ENCODE measurements at places on chromosomes 5 and 9.

- DNase-seq = no peak
These were observed 48.0 kb downstream of the ZNF366 start for GRCh38 chr5:72459089-72459661.

- DNase-seq = no peak
These were observed 78.4 kb downstream of the SEMA5A start for GRCh38 chr5:9467199-9468059.

GRCh38 chr9:29068461-29068860 lies 1495.2 kb upstream of the C9orf72 start:
- DNase-seq = no peak

DNA sequence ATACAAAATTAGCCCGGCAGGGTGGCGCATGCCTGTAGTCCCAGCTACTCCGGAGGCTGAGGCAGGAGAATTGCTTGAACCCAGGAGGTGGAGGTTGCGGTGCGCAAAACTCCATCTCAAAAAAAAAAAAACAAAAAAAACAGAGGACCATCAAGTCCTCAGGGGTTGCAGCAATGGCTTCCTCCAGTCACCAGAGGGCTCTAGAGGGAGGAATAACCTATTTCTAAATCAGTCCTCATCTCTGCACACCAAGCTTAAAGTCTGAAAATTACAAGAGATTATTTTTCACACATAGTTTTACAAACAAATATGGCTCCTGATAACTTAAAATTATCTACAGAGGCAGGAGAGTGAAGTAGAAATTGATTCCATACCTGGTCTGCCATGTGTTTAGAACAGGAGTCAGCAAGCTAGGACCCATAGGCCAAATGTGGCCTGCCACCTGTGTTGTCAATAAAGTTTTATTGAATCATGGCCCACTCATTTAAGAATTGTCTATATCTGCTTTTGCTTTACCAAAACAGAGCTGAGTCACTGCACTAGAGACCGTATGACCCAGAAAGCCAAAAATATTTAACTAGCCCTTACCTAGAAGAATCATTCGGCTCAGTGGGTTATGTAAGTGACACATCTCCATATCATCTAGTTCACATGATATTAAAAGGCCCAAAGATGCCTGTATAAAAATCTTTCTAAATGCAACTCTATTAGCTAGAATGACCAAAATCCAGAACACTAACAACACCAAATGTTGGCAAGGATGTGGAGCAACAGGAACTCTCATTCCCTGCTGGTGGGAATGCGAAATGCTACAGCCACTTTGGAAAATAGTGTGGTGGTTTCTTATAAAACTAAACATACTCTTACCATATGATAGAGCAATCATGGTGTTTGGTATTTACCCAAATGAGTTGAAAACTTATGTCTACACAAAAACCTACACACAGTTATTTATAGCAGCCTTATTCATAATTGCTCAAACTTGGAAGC lies 207.7 kb downstream of the FRMD3 start:
- DNase-seq = no peak

- DNase-seq = no peak
These were observed 50.9 kb downstream of the MVB12B start for GRCh38 chr9:126377536-126377935.

- no peak for DNase-seq
These were observed 234.3 kb downstream of the SAXO1 start for GRCh38 chr9:18798508-18799290.

GRCh38 chr9:347667-348292 lies 133.1 kb downstream of the DOCK8 start:
- no peak for DNase-seq

- DNase-seq = no peak
These were observed 13.4 kb upstream of the ZDHHC21 start for GRCh38 chr9:14706530-14707140.

DNA sequence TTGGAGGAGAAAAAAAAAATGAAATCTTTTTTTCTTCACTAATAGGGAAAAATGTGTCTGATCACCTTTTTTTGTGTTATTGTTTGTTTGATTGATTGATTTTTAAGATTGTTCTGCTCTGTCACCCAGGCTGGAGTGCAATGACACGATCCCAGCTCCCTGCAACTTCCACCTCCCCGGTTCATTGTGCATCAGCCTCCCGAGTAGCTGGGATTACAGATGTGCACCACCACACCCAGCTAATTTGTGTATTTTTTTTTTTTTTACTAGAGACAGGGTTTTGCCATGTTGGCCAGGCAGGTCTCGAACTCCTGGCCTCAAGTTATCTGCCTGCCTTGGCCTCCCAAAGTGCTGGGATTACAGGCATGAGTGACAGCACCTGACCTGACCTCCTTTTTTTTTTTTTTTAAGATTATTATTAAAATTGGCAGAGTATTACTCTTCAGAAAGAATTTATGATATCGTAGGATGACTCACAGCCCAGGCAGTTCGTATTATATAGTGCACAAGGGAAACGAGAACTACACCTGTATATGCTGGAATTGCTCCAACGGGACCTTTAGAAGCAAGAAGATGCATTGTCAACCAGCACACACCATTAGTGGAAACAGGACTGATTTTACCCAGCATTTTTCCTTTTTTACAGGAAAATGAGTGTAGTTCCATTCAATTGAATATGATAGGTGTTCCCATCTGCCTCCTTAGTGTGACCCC lies 27.7 kb downstream of the FUBP3 start:
- DNase-seq = no peak

All from stimulated activated CD4-positive, alpha-beta T cell treated with anti-CD3 and anti-CD28 coated beads, TNF-alpha, amount 100 ng/mL, for 24 hours (primary cell).